ENCODE measurements at places on chromosomes 1 and 21.

GRCh38 chr21:25503981-25504380 is 103.3 kb downstream of the MRPL39 start:
- DNase-seq = no peak

GRCh38 chr1:187046293-187046692 is 217.5 kb downstream of the PLA2G4A start:
- no peak for DNase-seq

GRCh38 chr1:8376358-8376840 is 58.5 kb downstream of the SLC45A1 start:
- no peak for DNase-seq

DNA sequence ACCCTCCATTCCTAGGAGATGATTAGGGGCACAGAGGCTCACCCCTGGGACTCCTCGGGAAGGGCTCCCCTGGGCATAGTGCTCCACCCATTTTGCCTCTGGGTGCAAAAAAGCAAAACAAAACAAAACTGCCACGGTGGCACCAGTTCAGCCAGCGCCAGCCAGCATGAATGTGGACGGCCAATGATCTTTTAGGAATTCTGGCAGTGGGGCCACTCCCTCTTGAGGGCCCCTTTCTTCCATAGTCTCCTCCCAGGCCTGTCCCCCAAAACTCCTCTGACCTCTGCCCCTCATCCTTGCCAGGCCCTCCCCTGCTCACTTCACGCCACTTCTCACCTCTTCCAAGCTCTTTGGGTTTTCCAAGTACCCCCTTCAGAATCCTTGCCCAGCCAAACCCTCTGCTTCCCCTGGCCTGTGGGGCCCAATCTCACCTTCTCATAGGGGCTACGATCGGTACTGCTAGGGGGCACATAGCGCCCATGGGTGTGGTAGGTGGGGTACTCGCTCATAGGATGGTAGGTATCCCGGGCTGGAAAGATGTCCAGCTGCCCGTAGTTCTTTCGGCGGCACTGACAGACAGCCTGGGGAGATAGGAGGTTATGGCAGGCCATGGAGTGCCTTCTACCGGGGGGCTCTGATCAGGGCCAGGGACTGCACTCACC is 13.3 kb downstream of the TRIM46 start:
- no peak for DNase-seq

GRCh38 chr1:198649968-198650338 is 11.1 kb downstream of the PTPRC start:
- DNase-seq = no peak

DNA sequence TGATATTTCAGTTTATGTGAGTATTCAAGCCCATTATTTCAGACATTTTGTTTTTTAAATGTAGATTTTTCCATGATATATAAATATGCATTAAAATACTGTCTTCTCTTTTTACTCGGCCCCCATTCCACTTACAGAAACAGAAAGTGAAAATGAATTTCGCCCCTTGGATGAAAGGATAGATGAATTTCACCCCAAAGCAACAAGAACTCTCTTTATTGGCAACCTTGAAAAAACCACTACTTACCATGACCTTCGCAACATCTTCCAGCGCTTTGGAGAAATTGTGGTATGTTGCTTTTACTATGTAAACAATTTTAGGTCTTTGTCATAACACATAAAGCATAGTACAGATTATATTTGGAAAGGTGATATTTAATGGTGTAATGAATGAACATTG is 59.9 kb downstream of the ZBTB17 start:
- DNase-seq = no peak

- DNase-seq = no peak
Measured at GRCh38 chr1:100607628-100608240, 69.8 kb downstream of the GPR88 start.

- DNase-seq = no peak
Measured at GRCh38 chr1:54537611-54538010, 10.4 kb upstream of the ACOT11 start.

DNA sequence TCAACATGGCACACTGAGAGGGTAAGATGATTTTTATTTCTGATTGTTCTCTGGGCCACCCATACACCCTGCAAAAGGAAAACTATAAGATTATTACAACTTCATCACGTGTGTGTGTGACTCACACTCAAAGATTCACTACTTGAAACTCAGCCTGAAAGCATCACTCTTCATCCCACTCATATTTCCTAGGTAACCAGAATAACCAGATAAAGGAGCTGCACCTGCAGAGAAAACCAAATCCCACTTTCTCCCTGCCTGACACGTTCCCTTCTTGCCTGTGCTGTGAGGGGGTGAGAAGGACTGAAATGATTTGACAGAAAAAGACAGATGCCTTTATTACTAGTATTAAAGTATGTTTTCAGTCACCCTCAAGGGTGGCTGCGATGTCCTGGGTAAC is 131.6 kb downstream of the TGFBR3 start:
- DNase-seq = no peak

DNA sequence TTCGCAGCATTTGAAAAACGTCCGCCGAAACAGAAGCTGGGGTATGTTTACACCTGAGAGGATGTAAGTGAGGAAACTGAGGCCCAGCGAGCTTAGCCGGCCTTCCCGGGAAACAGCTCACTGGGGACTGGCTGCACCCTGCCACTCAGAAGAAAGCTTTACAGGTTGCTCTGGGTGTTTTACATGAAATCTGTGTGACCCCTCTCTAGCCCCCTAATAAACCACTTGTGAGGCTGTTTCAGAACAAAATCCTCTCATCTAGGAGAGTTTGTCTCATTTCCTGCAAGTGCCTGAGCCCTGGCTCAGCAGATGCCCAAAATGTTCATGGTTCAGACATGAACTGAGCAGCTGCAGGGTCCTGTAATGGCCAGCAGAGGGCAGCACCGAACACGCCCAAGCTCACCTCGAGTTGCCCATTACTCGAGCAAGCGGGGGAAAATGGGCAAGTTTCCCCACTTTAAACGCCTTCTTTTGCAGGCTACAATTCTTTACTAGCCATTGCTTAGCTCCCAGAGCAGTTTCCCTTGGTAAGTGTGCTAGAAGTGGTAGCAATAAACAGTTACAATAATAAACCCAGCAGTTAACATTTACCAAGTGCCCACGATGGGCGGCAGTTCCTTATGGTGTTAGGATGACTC is 76.4 kb downstream of the FHAD1 start:
- peak; percentile 58 for DNase-seq

DNA sequence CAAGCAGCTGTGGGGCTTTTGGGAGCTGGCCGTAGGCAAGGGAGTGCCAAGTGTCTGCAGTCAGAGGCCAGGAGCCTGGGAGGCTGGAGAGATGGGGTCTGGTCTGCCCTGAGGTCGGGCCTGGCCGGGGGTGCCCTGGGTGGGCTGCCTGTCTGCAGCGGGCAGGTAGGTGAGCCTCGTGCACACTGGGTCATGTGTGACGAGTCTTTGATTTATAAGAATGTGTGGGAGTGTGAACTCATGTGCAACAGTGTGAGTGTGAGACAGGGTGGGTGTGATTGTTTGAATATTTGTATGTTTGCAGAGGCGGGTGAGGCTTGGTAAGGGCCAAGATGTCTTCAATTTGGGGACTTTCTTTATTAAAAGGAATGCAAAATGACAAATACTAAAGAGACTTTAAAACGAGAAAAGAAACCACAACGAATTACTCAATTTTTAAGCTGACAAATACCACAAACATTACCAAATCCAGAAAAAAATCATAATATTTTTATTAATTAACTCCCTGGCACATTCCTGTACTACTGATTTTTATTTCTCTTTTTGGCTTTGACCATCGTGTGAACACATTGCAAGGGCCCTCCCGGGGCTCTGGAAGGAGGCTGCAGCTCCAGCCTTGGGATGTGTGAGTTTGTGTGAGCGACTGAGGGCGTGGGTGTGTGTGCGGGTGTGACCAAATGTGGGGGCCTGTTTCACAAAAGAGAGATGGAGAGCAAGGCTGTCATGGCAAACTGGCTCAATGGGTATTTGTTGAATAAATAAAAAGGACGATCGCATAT is 110.3 kb upstream of the WNT4 start:
- DNase-seq = no peak

Data from HS-27A (cell line).